ENCODE measurements at places on chromosomes 12 and 14. TPM values are rescaled to one million over a fixed set of nuclear protein-coding genes. Genes with fewer than 3 reads are reported as not detected.

DNA sequence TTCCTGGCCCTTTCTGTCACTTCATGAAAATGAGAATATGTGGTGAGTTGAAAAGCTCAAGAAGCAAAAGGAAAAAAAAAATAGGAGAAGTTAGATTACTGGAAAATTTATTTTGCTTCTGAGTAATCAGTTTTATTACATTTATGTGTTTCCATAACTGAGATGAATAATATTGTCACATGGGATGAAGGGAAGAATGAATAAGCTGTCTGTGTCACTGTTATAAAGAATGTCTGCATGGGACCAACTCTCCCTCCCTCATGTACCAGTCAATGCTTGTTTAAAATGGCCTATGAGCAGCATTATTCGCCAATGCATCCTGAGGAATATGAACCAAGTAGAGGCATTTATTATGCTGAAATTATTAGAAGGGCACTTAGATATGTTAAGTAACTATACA is 246.3 kb downstream of the PRKD1 start:
- no peak for DNase-seq

The TAS2R31 gene
- 2.8 TPM for total RNA-seq

- no peak for DNase-seq
Measured at GRCh38 chr14:90447720-90448497, 51.1 kb downstream of the CALM1 start.

GRCh38 chr12:128008341-128008740 is 258.6 kb upstream of the TMEM132C start:
- DNase-seq: no peak
